ENCODE measurements at places on chromosomes 6 and 20.

DNA sequence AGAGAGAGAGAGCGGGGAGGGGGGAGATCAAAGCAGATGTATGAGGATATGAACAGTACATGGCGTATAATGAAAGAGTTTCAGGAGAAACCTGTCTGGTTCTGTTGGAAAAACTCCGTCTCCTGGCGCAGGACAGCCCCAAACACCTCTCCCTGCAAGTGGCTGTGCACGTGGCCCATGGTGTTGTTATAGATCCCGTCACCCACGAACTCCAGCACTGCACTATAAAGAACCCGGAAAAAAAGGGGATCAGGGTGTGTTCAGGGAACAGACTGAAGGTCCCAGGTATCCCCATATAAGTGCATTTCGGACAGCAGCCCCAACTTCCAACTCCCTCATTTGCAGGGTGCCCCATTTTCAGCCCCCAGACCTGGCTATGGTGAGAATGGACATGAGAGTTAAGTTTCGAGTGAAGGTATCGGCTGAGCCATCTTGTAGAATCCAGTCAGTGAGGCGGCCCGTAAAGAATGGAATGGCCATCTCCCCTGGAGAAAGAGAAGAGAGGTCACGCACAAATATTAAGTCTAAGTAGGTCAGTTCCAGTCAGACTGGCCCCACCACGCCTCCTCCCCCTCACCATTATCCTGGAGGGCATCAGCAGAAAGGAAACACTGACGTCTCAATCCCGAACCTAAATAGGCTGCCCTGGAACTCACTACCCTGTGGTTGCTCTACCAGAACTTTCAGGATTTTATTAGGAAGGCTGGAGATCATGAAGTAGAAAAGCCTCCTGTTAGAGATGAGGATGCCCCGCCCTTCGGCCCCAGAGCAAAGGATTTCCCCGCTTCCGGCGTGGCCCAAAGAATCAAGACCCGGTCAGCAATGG, 1.3 kb downstream of the TAP1 start:
- no peak for DNase-seq

DNA sequence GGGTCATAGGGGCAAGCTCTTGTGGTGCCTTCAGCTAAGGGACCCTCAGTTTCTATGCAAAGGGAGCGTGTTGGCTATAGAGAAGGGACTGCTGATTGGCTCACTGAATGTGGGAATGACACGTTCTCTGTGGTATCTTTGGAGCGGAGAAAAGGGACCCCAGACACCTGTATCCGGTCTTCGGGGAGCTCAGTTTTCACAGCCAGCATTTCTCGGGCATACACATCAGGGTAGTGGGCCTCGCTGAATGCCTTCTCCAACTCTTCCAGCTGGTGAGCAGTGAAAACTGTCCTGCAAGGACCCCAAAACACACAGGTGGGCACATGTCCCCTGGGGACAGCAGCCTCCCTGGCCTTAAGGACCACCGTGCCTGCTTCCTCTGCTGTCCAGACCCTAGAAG, 3.3 kb downstream of the VSX1 start:
- DNase-seq: no peak

DNA sequence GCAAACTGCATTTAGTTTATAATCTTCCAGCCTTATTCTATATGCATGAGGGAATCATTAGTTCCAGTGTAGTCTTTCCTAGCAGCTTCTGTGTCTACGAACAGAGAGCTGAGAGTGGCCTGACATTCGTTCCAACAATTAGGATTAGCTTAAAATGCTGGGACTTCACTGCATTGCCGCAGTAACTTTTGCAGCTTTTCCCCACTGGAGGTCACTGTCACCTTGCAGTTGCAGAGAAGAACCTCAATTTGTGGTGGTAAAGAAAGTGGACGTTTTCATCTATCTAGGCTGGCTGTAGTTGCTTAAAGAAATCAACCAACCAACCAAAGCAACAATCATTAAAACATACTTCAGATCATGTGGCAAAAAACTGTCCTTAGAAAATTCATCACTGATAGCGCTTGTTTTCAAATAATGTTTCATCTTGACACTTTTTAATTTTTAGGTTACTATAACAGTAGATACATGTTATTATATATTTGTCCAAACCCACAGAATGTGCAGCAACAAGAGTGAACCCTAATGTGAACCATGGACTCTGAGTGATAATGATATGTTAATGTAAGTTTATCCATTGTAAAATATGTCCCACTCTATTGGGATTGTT, 12.2 kb downstream of the MYLK4 start:
- DNase-seq: no peak

DNA sequence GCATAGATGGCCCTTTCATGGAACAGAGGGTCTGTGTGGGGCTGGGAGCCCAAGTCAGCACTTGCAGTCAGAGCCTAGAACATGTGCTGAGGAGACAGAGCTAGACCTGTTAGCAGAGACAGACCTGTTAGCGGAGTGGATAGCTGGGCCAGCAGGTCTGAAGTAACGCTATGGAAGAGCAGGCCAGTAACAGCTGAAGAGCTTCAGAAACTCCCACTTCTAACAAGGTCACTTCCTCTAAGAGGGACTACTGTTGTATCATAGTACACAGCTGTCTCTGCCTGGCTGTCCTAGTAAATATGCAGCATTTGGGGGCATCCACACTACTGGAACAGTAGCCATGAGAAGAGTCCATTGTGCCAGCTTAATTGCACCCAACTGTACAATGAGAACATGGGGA, 41.2 kb upstream of the POLR1H start:
- DNase-seq: no peak

- DNase-seq: no peak
Observed at GRCh38 chr6:143074670-143075318, 14.1 kb downstream of the AIG1 start.

GRCh38 chr6:45253453-45253852, 74.7 kb upstream of the RUNX2 start:
- DNase-seq: no peak
